ENCODE measurements at places on chromosomes 2 and 18. TPM values are rescaled to one million over a fixed set of nuclear protein-coding genes. Genes with fewer than 3 reads are reported as not detected.

DNA sequence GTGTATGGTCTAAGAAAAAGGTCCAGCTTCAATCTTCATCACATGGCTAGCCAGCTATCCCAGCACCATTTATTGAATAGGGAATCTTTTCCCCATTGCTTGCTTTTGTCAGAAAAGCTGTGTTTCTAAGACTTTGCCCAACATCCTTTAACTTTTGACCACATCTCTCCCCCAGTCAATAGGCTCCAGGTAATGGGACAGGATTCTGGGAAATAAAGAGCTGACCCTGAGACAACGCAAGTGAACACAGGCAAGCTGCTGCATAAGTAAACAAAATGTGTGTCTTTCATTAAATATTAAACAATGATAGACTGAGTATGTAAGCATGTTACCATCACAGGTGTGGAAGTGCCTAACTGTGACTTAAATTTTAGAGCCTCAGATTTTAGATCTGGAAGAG is 23.0 kb downstream of the FAM110C start:
- no peak for DNase-seq

GRCh38 chr2:81196933-81197628 is 892.5 kb upstream of the LRRTM1 start:
- no peak for DNase-seq

DNA sequence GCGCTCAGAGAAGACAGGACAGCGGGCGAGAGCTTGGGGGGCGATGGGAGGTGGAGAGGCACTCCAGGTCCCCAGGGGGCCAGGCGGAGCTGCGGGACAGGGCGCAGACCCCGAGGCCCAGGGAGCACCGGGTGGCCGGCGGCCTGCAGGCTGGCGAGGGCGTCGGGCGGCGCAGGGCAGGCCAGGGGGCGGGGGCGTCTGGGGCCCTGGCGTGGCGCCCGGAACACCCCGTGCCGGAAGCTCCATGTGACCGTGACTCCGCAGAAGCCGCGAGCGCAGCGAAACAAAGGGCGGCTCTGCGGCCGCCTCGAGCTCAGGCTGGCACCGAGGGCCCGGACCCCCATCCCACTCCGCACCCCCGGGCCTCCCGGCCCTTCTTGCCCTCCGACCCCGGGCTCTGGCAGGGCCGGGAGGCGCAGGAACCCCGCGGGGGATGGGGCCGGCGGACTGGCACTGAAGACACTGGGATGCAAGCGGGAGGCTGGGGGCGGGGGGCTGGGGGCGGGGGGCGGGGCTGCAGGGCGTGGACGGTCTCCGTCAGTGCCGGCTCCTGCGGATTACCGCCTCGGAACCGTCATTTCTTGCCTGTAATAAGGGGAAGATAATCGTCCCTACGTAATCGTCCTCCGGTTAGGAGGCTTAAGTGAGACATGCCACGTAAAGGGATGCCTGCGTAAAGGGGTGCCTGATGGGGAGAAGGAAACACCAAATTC is 19.1 kb downstream of the SH2D6 start:
- peak; percentile 92 for DNase-seq

The RESP18 gene
- not detected for polyA plus RNA-seq

DNA sequence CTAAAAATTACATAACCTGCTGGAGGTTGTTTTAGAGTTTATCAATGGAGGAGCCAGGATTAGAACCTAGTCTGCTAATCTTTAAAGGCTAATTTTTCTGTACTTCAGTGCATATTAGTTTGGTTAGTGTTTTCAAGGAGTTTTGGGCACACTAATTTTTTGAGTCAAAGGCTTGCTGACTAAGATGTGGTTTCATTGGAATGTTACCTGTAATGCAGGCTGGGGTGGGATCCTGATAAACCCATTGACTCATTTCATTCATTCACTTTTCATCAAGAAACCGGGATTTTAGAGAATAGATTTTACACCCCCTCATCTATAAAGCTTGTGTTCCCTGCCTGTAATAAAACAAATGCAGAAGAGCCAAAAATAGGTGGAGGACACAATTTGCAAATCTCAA is 91.9 kb upstream of the IL1R2 start:
- no peak for DNase-seq

The PROM2 gene
- not detected for polyA plus RNA-seq

The PLB1 gene
- polyA plus RNA-seq, result 0.25 TPM

GRCh38 chr2:136582628-136583205 is 182.6 kb upstream of the THSD7B start:
- DNase-seq, result peak; percentile 6

The CYRIA gene
- not detected for polyA plus RNA-seq

DNA sequence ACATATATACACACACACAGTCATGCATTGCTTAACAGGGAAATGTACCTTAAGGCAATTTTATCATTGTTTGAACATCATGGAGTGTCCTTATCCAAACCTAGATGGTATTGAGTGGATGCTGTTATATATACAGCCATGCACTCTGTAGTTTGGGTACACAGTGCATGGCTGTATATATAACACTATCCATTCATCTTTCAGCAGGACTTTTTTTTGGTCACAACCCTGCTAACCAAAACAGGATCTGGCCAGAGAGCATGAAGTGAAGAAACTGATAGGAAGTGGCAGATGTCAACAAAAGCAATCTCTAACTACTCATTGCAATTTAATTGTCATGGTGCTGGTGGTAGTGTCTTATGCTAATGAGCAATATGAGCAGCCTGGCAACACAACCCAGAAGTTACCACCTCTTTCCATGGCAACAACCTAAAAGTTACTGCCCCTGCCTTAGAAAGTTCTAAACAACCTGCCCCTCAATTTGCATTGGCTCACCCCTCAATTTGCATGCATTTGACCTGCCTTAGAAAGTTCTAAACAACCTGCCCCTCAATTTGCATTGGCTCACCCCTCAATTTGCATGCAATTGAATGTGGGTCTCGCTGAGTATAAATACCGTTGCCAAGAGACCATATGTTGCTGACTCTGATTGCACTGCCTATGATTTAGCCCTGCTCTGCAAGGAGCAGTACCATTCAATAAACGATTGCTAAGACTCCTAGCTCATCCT is 434.9 kb downstream of the DSEL start:
- DNase-seq, result no peak

- no peak for DNase-seq
Observed at GRCh38 chr18:3901811-3902210, 451.8 kb downstream of the TGIF1 start.

DNA sequence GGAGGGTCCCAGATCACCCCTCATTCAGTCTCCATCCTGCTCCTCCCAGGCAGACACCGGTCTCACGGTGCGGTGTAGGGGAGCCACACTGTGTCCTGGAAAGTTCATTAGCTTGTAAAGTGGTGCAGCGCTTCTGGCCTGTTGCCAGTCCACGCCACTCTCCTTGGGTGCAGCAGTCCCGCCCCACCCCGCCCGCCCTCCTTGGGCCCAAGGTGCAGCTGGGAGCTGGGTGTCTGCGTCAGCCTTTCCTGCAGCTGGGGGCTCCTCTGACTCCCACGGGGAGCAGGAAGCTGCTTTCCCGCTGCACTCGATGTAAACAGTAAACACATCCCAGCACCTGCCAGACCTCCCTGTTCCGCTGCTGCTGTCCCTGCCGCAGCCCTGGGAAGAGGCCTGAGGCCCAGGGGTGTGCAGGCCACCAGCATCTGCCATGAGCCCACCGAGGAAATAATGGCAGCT is 53.8 kb upstream of the ASB18 start:
- no peak for DNase-seq

The MYOM1 gene
- polyA plus RNA-seq, result 0.42 TPM

The DHRS9 gene
- polyA plus RNA-seq, result not detected

DNA sequence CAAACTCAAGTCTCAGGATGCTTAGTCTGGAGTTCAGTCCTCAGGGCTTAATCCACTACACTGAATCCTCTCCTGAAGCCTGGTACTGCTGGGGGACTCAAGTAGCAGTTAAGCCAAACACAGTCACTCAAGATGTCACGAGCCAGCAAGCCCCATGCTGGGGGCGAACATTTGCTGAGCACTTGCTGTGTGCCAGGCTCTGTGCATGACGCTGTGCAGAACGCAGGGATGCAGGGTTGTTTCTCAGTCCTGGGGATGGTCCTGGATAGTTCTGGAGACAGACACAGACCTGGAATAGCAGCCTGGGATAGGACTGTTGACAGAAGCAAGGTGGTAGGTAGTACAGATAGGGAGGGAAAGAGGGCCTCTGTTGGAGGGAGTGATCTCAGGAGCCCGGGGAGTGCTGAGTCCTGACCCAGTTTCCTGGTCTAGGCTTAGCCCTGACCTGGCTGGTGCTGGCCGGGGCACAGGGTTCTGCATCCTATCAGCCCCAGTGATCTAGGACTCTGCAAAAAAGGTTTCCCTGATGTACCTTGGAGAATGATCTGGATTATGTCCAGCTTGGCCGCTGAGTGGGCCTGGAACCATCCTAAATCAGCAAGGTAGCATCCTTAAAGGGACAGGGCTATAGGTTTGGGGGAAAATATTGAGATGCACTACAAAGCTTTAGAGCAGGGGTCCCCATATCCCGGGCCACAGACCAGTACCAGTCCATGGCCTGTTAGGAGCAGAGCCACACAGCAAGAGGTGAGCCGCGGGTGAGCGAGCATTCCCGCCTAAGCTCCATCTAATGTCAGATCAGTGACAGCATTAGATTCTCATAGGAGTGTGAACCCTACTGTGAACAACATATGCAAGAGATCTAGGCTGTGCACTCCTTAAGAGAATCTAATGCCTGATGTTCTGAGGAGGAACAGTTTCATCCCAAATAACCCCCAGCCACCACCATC is 54.7 kb upstream of the OTOF start:
- DNase-seq, result no peak

DNA sequence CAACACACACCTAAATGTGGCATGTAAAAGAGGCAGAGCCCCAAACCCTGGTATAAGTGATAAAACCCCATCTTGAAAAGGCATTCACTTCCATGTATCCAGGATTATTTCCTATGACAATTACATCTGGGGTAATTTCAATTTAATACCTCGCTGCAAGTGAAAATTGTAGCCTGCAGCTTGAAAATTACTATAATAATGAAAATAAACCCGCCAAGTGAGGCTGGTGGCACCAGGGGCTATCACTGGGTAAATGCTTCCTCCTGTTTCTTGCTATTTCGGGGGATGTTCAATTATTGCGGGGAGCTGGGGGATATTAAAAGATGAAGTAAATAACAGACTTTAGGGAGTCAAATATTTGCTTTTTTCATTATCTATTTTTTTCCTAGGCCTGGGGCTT is 159.5 kb upstream of the CAPN13 start:
- no peak for DNase-seq

GRCh38 chr2:117703858-117704257 is 110.6 kb upstream of the DDX18 start:
- DNase-seq, result no peak

The REG3A gene
- not detected for polyA plus RNA-seq

DNA sequence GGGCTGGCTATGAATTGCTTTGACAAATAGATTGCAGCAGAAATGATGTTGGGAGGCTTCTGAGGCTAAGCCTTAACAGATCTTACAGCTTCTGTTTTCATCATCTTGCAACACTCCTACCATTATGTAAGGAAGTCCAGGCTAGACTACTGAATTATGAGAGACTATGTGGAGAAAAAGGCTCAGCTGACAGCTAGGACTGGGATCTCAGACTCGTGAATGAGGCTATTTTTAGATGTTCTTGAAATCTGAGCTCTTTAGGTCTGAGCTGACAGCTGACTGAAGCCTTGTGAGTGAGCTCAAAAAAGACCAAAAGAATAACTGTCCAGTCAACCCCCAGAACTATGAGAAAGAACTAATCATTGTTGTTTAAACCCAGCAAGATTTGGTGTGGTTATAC is 70.3 kb downstream of the VWC2L start:
- peak; percentile 6 for DNase-seq

GRCh38 chr2:85551698-85552678 is 9.3 kb downstream of the GGCX start:
- DNase-seq, result peak; percentile 67

The LRP2 gene
- not detected for polyA plus RNA-seq

DNA sequence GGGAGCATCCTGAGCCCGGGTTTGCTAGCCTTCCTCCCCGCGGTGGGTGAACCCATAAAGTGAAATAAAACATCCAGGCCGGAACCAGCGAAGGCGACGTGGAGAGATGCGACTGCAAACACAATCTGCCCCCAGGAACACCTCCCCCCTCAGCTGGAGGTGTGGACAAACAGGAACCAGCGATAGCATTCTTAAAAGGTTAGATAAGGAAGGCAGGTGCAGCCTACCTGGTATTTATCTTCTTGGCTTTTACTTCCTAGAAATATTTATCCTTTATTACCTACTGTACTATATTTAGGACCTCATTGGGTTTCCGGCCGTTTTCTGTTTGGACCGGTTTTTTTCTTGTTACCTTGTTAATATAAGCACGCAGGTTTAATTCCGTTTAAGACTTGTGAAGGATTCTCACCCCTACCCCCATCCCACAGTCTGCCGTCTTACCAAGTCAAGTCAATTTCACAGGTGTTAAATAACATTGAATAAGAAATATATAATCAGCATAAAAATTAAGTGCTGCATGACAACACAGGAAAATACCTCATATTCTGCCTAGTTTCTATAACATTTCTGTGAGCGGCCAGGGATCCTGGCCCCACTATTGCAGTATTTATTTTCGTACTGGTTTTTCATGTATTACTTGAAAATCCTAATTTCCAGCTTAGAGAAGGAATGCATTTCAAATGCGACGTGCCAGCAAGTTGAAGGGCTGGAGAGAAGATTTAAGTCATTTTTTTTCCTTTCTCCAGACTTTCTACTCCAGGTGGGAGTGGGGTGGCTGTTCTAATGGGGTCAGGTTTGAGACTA is 224.0 kb upstream of the ID2 start:
- no peak for DNase-seq

- DNase-seq, result no peak
Observed at GRCh38 chr2:138536740-138537139, 35.2 kb downstream of the SPOPL start.

GRCh38 chr18:13425357-13426091 is 207.0 kb downstream of the LDLRAD4 start:
- no peak for DNase-seq

- DNase-seq, result no peak
Observed at GRCh38 chr2:21099281-21099907, 24.4 kb upstream of the TDRD15 start.

DNA sequence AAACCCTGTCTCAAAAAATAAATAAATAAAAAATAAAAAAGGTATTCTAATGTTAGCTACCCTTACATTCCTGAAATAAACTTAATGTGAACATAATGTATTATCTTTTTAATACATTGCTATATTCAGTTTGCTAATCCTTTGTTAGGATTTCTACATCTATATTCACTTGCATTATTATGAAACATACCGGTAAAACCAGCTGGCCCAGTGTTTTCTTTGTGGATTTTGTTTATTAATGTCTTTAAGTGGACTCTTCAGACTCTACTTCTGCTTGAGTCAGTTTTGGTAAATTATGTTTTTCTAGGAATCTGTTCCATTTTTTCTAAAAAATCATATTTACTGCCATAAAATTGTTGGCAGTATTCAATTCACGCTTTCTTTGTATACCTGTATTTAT is 34.5 kb downstream of the PTPN2 start:
- DNase-seq, result no peak

DNA sequence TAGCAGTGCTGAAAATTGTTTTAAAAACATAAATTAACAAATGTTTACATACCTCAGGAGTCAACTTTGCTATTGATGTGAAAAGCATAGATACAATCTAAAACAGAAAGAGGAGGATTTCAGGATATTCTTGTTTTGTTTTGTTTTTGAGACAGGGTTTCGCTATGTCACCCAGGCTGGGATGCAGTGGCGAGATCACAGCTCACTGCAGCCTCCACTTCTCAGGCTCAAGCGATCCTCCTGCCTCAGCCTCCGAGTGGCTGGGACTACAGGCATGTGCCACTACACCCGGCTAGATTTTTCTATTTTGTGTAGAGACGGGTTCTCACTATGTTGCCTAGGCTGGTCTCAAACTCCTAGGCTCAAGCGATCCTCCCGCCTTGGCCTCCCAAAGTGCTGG is 60.6 kb downstream of the C2orf74 start:
- DNase-seq, result no peak

The OSR1 gene
- polyA plus RNA-seq, result 21.1 TPM

All from GM23248 (cell line).